ENCODE measurements at places on chromosomes 12 and 14.

GRCh38 chr12:54689034-54689372, 40.8 kb upstream of the DCD start:
- no peak for DNase-seq

DNA sequence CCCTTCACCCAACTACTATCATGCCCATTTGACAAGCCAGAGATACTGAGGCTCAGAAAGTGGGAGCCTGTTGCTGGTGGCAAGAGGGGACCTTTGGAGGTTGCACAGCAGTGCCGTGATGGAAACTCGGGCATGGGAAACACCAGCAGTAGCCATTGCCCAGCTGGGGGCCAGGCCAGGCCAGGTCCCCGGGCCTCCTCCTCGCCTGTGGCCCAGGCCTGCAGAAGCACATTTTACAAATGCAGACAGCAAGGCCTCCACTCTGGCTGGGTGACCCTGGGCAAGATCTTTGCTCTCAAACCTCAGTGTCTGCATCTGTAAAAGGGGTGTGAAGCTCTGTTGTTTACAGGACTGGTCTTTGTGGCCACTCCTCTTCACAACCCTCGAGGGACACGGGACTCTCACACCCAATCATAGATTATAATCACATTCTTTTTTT, 4.5 kb upstream of the SH2B3 start:
- DNase-seq = no peak

DNA sequence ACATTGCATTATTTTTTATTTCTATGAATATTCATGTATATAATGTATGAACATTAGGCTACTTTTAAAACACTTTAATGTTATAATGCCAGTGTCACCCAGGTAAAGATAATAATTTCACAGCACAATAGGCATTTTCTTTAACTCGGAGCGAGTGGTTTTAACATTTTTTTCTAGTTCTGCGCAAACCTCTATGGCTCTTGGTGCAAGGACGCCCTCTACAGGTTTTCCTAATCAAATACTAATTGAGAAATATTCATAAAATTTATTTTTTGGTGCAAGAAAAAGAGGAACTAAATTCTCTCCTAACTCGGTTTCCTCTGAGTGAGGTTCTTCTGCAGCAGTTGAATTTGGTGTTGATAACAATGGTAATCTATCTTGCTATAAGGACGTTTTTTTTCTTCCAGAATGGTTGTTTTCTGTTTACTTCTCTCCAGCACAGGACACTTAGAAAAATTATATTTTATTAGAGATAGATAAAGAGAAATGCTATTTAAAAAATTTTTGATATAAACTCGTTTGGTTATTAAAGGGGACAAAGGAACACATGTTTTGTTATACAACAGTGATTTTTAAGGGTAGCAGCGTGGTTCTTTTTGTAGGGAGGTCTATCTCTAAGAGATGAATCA, 2.4 kb upstream of the WIF1 start:
- no peak for DNase-seq

- no peak for DNase-seq
These were observed 14.4 kb downstream of the TEAD4 start for GRCh38 chr12:2973566-2973965.

DNA sequence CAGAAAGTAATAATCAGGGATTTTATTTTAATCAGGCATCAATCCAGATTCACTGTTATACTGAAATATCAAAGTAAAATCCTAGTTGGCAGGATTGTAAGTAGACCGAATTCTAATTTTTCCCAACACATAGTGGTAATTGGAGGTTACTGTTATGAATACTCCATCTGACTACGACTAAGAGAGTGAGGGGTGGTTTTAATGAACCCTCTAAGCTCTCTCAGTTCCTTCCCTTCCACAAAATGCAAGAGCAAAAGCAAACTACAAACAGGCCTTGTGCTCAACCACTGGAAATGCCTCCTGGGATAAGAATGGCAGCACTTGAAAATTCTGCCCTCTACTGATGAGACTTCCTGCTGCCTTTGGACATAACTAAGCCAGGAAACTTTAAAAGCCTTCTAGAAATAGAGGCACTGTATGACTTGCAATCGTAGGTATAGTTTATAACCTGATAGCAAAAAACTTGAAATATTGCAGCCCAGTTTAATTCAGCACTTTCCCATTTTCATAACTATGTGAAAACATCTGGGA, 184.8 kb downstream of the SLC16A7 start:
- DNase-seq = no peak

DNA sequence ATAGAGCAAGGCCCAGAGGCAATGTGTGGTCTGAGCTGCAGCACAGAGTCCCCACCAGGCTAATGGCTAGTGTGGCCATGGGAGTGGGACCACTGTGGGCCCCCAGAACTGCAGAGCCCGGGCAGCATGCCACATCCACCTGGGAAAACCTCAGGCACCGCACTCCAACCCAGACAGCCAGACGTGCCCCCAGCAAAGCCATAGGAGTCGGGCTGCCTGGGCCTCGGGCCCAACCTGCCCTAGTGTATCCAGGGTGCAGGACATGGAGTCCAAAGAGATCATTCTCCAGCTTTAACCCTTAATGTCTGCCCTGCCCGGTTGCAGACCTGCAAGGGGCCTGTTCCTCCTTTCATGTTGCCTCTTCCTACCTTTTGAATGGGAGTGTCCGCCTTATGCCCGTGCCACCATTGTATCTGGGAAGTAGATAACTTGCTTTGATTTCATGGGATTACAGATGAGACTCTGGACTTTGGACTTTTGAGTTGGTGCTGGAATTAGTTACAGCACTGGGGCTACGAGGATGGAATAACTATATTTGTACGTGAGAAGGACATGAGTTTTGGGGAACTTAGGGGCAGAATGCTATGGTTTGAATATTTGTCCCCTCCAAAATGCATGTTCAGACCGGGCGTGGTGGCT, 29.1 kb upstream of the DEGS2 start:
- DNase-seq = no peak

DNA sequence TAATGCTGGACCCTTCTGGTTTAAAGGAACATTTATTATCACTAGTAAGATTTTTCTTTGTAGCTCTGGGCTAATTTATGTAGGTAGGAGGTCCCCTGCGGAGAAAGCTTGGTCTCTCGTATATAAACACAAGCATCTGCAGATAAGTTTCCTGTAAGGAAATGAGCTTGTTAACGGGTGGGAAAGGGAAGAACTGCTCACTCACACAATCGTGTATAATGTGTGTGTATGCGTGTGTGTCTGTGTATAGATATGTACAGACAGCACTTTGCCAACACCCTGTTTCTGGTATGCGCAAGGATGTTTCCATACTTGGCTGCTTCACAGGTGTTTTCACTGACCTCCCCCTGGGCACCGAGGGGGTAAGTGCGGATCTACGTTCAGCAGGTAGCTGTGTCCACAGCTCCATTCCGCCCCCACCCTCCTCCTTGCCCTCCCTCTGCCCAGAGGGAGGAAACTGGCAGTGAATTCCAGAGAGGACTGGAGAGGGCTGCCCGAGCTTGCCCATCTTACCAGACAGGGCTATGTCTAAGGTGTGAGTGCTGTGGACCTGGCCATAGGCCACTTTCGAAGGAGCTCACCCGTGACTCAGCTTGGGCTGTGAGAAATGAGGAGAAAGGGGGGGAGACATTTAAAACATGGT, 65.2 kb downstream of the NINJ2 start:
- DNase-seq = no peak

DNA sequence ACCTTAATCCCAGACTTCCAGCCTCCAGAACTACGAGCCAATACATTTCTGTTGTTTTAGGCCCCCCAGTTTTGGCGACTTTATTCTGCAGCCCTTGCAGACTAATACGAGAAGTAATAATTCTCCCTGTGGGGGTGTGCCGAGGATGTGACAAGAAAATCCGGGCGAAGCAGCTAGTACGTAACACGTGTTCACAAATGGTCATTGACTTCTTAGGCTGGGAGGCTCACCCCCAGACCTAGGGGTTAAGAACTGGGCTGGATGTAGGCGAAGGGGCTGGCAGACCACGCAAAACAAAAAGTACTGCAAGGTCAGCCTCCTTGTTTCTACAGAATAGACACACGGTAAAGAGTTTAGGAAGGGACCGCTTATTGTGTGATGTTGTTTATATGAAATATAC, 69.8 kb upstream of the ESRRB start:
- no peak for DNase-seq

GRCh38 chr12:129069886-129070285, 216.6 kb downstream of the GLT1D1 start:
- no peak for DNase-seq

- DNase-seq = no peak
These were observed 154.0 kb downstream of the NDUFA12 start for GRCh38 chr12:94849411-94849976.

- DNase-seq = no peak
These were observed 5.9 kb upstream of the ALG10 start for GRCh38 chr12:34016361-34016760.

GRCh38 chr12:105740369-105740768, 398.4 kb downstream of the NUAK1 start:
- DNase-seq = no peak

DNA sequence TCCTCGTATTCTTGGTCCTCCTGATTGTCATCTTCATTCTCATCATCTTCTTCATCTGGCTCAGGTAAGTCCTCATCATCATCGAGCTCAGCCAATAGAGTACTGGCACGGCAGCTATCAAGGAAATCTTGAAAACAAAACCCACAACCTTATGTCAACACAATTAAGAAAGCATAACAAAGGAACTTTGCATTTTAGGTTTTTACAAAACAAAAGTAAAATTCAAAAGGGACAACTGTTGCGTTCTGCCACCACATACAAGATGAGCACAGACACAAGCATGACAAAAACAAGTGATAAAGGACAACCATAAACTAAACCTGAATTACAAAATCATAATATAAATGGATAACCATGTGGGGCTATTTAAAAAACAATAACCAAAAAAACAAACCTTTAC, 84.7 kb downstream of the HECTD1 start:
- no peak for DNase-seq

- no peak for DNase-seq
These were observed 53.5 kb downstream of the ETV6 start for GRCh38 chr12:11702959-11703358.

DNA sequence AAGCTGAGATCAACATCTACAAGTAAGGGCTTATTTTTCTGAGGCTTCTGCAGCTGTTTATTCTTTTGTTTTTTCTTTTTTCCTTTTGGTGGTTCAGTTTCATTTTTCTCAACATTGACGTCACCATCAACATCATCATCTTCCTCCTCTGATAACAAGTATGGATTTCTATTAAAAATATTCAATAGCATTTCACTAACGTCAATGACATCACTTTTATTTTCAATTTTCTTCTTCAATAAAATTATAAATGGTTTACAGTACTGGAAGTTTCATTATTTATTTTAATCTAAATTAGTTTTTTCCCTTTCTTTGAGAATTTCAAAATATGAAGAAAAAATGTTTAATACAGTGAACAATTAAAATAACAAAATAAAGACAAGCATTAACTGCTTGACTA, 23.9 kb downstream of the NEMF start:
- DNase-seq = no peak

- DNase-seq = no peak
These were observed 9.3 kb downstream of the EML1 start for GRCh38 chr14:99802301-99803105.

DNA sequence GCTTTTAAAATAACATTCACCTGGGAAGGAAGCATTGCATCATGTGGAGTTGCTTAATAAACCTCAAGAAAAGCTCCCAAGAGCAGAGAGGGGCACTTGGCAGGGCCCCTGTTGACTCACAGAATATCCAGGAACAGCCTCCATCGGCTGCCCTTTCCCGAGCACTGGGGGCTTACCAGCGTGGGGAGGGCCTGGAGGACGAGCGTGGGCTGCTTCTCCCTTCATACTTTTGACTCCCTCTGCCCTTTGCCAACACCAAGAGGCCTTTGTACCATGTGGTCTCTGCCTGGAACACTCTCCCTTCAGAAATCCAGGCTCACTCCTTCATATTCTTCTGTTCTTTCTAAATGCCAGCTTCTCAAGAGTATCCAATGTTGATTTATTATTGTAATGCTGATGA, 492.1 kb upstream of the TMEM132C start:
- no peak for DNase-seq

GRCh38 chr14:57918791-57919190, 52.9 kb upstream of the SLC35F4 start:
- DNase-seq = no peak

DNA sequence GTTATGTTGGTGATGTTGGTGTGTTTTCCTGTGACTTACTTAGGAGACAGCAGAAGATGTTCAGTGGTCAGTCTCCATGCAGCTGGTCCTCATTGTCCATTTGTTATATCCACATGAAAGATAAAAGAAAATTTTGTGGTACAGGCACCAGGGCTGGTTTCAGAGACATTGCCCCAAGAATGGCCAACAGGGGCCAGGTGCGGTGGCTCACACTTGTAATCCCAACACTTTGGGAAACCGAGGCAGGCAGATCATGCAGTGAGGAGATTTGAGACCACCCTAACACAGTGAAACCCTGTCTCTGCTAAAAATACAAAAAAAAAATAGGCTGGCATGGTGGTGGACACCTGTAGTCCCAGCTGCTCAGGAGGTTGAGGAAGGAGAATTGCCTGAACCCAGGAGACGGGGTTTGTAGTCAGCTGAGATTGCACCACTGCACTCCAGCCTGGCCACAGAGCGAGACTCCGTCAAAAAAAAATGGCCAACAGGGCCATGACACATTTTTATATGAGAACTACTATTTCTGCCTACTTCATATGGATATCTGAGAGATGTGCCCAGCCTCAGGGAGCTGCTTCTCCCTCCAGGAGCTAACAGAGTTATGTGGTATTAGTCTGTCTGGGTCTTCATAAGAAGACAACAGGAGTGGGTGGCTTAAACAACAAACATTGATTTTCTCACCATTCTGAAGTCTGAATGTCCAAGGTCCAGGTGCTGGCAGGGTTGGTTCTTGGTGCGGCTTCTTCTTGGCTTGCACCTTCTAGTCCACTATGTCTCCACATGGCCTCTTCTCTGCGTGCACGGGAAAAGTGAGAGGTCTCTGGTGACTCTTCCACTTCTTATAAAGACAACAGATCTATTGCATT, 821.7 kb downstream of the TMEM121 start:
- no peak for DNase-seq

GRCh38 chr14:38389681-38390080, 133.8 kb upstream of the CLEC14A start:
- DNase-seq = no peak

- no peak for DNase-seq
These were observed 735 bp upstream of the OTX2 start for GRCh38 chr14:56810836-56811592.

- DNase-seq = no peak
These were observed 581.9 kb downstream of the VRK1 start for GRCh38 chr14:97379091-97379531.

DNA sequence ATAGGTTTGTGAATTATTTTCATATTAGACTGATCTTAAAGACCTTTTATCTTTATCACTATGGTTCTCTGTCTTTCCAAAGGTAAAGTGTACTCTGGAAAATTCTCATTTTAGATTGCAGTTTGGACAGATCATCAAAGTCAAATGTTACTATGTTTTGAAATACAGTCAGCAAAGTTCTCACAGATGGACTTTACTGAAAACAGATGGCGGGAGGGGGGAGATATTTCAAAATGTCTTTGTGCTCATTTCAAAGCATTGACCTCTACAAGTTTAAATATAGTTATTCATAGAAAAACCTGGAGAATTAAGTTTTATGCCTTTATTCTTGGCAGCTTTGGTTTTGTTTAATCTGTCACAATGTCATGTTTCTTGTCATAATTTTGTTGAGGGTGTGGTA, 51.8 kb upstream of the LRTM2 start:
- no peak for DNase-seq
